ENCODE measurements at places on chromosomes 4 and X.

- no peak for DNase-seq
Observed at GRCh38 chr4:74168841-74169240, 10.9 kb downstream of the MTHFD2L start.

DNA sequence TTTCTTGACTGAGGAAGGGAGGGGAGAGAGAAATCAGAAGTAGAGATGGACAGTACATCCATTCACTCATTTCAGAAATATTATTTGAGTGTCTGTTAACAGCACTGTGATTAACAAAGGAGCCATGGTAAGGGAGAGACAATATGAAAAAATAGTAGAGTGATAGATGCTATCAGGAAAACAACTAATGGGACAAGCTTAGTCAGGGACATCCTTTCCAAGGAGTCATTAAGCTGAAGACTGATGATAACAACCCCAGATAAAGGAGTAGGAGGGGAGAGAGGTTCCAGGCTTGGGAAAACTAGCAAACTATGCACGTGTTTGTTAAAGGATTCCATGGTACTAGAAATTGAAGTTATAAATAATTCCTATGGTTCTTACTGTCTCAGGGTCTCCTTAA is 122.2 kb downstream of the CBR4 start:
- DNase-seq, result no peak

GRCh38 chr4:31187979-31188378 is 467.8 kb downstream of the PCDH7 start:
- no peak for DNase-seq

DNA sequence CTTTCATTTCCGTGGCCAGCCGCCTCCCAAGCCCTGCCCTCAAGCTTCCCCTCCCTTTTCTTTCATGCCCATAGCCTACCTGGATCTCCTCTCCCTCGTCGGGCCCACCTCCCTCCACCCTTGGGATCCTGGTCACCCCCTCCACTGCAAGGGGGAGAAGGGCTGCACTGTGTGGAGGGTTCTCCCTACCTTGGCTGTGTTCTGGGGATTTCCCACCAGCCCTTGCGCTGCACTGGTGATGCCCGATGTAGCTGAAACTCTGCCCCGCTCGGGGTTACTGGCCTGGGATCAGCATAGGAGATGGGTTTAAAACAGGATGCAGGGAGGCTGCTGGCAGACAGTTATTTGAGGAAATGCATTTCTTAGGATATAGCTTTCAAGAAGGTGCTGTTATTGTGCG is 128.9 kb downstream of the TBL1X start:
- no peak for DNase-seq

DNA sequence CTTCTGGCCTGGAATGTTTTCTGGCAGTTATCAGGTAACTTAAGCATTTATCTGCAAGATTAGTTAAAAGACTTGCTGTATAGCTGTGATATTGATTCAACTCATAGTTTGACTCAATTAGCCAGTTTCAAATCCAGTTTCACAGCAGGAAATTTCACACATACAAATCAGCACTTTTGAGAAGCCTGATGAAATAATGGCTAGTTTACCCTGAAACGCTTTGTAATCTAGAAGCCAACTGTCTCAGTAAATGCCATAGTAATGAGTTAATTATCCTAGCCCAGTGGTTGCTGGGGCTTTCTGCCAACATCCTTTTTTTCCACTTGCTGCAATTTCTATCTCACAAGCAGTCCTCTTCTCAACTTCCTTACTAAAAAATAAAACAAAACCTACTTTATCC is 53.1 kb downstream of the ARHGEF38 start:
- peak; percentile 28 for DNase-seq

DNA sequence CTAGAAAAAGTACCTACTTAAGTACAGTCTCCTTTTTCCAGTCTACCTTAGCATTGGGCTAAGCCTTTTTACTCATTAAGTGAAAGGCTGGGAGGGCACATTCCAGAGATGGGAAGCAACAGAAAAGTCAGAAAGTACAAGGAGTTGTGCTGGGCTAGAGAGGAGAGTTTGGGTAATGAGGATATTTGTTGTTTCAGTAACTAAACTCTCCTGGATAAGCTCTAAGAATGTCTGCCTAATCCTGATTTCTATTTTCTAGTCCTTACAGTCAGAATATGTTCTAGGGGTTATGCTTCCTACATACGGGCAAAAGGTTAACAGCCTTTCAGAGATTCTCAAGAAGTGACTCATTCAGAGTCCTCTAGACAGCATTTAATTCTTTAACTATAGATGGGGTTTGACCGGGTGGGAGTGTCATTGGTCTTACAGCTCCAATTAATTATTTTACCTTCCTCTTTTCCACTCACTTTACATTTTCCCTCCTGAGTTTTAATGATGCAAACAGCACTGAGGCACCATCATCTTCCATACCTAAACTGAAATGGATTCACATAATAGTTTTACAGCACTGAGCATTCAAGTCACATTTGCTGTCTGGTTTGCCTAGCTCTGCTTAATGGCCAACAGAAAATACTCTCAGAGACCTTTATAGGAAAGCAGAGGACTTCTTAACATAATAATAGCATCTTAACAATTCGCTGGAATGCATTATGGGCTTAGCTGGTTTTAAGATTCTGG is 42.9 kb downstream of the USP26 start:
- no peak for DNase-seq

DNA sequence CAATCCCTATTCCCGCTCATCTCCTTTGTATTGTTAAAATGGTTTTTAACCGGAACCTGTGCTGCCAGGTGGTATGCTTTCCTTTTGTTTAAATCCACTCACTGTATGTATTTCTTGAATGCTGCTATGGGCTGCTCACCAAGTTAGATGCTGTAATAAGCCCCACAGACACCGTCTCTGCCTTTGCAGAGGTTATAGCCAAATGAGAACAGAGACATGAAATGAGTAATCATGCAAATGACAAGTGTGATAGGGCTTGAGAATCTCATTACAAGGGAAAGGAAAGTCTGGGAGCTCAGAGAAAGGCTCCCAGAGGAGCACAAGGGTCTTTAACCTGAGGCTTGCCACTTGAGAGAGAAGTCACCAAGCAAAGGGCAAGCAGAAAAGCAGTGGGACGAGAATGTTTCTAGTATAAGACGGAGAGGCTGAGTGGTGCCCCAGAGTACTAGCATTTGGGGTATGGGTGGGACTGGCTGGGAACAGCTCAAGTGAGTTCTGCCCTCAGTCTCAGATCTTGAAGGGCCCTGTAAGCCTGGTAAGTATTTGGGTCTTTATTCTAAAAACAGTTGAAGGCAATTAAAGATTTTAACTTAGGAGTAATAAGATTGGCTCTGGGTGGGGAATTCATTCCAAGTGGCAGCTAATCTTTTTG is 110.8 kb upstream of the H2AZ1 start:
- no peak for DNase-seq

DNA sequence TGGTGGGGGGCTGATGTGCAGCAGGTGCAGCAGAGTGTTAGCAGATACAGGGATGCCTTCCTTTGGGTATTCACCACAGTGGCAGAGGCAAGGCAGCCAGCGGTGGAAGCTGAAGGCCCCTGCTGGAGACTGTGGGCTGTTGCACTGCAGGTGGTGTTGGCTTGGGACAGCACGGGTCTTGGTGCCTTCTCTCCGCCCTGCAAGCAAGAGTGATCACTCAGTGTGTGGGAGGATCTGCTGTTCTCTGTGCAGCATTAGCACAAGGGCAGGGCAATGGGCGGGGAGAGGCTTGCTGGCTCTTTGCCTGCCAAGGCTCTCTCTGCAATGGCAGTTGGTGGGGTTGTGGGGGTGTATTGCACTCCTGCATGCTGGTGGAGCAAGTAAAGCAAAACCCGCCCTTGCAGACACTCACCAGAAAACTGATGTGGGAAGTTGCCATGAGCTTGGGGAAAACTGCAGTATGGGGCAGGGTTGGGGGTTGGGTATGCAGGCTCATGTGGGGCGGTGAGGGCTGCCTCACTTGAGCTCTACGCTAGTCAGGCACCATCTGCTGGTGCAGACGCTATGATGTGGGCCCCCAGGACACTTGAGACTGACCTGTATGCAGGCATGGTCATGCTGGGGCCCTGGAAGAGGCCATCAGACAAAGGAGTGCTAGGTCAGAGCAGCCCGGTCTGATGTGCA is 820.8 kb upstream of the GRIA3 start:
- no peak for DNase-seq

DNA sequence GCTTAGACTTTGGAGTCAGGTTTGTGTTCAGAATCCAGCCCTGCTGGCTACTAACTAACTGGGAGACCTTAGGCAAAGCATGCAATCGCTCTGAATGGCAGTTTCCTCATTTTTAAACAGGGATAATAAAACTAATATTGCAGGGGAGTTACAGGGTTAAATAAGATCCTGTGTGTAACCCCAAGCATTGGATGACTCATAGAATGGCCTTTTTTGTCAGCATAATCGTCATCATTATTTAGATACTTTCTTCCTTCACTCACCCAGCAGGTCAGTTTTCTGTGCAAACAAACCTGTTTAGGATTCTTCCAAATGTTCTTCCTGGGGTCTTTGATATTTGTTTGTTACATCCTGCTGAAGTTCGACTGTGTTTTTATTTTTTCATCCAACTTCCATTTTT is 208.2 kb downstream of the EVC2 start:
- no peak for DNase-seq

DNA sequence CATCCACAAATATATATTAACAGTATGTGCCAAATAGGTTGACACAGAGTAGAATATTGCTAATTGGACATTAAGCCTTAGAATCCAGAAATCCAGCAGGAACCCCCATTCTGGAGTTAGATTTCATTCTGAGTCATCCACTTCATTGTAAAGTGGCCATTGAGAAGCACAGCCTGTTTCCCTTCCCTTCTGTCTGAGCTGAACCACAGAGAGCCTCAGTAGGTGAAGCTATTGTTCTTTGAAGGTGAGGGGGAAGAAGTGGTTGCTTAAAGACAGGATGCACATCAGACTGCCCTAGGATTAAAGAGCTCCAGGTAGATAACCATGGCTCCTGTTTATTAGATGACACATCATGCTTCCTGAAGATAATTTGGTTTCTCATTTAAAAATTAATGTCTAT is 30.6 kb upstream of the MCF2 start:
- DNase-seq, result no peak

DNA sequence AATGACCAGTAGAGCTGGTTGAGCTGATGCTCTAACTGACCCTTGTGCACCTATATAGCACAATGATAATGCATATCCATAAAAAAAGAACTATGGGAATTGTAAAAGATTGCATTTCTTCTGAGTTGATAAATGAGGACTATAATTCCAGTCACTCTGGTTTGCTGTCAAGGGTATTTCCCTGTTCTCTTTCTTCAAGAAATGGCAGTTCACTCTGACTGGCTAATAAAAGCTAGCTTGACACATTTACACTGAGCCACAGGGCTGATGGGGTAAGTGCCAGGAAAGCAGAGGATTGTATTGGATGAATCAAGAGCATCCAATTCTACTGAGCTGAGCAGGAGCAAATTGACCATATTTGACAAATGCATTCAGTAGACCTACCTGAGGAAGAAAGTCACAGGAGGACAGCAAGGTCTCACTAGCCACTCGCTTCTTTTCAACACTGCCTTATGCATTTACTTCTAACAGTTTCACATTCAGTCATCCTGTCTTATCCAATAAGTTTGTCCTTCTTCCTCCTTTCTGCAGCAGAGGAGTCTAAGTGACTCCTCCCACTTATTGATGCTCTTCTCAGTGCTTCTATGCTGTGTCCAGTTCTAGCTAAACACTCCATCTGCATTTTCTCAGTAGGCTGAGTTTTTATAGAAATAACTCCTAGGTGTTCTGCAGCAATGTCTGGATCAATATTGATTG is 43.0 kb downstream of the RBMX2 start:
- DNase-seq, result no peak

DNA sequence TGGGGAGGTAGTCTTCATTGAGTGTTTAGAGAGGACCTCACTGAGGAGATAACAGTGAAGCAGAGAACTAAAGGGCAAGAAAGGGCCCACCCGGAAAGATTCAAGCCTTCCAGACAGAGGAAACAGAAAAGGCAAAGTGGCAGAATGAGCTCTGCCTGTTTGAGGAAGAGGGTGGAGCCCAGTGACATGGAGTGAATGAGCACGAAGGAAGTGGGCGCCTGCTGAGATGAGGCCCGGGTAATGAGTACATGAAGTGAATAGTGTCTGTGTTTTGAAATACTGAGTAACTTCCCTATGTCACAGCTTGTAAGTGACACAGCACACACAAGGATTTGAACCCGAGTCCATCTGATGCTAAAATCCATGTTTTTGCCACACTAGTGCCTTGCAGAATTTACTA is 32.5 kb upstream of the TLR2 start:
- peak; percentile 81 for DNase-seq

DNA sequence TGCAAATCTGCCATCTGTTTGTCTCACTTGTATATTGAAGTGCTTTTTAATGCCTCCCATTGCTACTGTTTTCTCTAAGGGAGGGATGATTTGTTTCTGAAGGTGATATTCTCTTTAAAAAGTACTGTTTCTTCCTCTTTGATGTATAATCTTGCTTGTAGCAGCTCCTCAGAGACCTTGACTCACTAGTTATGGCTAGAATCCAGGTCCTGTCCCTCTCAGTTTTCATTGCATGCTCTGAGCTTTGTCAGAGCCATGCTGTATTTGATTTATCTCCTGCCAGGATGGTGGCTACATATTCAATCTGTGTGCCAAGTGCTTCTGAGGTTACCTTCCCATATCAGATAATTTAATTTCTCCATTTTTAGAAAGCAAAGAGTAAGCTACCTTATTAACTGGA is 56.0 kb downstream of the GLUD2 start:
- no peak for DNase-seq

DNA sequence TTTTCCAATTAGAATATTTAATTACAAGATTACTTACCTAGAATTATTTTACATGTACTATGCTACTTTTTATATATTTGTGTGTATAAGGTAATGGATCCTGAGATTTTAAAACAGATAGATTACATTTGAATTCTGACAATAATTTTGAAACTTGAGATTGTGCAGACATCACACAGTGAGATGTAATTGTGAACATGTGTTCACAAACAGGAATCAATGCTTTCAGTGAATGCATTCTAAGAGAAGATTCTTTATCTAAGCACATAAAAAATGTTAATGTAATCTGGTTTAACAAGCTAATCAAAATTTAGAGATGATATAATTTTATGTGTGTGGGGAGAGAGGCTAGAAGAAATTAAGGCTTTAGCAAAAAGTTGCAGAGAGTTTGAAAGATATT is 1925.5 kb downstream of the ARAP2 start:
- no peak for DNase-seq

All from hematopoietic multipotent progenitor cell treated with erythropoietin and hydrocortisone succinate and interleukin-3 and kit ligand, for 4 days (in vitro differentiated cells).